ENCODE measurements at places on chromosomes 6 and 20.
A peak's percentile ranks its signal among the peaks of the same experiment; 100 is the strongest.

DNA sequence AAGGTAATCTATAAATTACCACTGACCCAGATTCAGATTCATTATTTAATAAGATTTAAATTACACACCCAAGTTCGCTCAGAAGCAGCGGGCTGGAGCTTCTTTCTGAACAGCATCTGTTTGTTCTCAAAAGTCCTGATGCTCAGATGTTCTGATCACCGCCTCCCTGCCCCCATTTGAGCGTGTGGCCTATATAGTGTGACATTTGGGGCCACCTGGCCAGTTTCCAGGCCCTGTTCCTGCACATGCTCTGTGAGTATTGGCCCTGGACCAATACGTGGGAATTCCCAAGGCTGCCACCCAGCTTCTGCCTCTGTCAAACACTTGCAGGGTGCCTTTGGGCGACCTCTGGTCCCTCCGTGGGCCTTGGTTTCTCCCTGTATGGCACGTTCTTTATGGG, 228.8 kb downstream of the TFAP2C start:
- no peak for DNase-seq

DNA sequence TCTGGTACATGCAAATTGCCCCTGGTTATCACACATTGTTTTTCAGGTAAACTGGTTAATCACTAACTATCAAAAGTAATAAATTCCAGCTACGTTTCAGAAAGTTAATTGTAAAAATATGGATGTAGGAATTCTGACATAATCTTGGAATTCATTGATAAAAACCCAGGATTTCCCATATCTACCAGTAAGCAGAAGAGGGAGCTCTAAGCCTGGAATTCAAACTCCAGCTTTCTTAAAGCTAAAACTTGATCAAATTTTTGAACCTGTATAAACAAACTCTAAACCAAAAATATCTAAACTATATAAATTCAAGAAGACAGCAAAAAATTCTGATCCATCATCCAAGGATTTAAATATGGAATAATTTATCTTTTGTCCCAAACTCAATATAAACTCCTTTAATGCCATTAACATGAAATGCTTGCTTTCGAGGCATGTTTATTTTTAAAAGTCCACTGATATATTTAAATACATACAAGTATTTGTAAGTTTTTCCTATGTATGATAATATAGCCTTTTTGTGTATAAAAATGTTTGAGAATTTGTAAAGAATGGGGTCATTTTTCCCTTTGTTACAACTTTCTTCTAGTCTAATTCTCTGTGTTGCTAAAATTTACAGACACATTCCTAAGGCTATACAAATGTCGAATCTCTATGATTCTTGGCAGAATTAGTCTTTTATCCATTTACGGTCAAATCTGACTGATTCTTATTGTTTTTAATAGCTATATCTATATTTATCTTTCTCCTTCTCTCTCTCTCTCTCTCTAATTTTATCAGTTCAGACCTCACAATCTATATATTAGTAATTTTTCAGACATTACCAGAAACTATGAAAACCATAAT, 91.4 kb upstream of the RNF217 start:
- DNase-seq = peak; percentile 55

GRCh38 chr20:11738852-11739251, 178.8 kb upstream of the BTBD3 start:
- no peak for DNase-seq

- DNase-seq = no peak
Measured at GRCh38 chr20:32663335-32664011, 10.3 kb downstream of the C20orf203 start.

- DNase-seq = no peak
Measured at GRCh38 chr6:128290221-128290620, 230.2 kb downstream of the PTPRK start.

GRCh38 chr6:92281571-92282076, 1137.7 kb downstream of the EPHA7 start:
- DNase-seq = no peak

DNA sequence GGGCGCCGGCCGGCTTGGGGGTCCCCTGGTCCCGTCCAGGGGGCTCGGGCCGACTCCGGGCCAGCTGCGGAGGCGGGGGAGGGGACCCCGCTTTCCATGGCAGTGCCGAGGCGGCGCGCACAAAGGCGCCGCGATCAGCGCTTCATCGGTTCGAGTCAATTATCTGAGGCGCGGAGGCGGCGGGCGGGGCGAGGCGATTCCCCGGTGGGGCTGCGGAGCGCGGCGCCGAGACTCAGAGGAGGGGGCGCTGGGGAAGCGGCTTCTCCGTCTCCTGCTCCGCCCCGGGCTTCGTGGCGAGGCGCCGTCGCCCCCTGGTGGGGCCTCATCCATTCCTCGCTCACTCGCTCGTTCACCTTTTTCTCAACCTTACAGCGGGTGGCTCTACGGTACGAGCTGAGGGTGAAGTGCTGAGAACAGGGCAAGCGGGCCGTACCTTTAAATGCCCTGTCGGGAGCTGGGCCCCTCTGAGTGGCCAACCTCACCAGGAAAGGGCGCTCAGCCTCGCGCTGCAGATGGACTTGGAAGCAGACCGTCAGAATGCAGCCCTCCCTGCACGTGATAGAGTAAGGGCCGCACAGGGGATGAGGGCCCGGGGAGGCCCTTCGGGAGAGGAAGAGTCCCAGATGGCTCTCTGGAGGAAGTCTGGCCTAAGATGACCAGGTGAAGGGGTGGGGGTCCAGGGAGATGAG, 39.9 kb downstream of the SLC52A3 start:
- DNase-seq = peak; percentile 58

- DNase-seq = no peak
Measured at GRCh38 chr20:40683221-40683893, 5.7 kb downstream of the MAFB start.

GRCh38 chr6:151402228-151402627, 10.9 kb upstream of the ZBTB2 start:
- no peak for DNase-seq

- no peak for DNase-seq
Measured at GRCh38 chr20:53157443-53158408, 185.6 kb downstream of the TSHZ2 start.

DNA sequence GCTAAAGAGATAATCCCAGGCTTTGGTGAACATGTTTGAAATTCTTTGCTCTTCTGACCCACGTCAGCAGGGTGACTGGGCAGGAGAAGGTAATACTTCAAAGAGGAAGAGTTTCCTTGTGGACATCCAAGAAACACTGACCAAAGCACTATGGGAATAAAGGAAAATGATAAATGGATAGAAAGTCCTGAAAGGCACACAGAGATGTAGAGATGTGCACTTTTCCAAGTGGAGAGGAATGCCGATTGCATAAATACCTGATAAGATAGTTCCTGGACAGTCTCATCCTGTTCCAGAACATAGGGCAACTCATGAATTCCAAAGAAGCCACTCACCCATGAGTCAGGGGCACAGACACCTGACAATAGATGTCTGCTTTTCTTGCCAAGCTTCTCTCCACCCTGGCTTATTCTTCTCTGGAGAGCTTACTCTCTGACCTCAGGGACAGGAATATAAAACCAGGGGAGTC, 191.3 kb upstream of the FOXA2 start:
- DNase-seq = no peak

DNA sequence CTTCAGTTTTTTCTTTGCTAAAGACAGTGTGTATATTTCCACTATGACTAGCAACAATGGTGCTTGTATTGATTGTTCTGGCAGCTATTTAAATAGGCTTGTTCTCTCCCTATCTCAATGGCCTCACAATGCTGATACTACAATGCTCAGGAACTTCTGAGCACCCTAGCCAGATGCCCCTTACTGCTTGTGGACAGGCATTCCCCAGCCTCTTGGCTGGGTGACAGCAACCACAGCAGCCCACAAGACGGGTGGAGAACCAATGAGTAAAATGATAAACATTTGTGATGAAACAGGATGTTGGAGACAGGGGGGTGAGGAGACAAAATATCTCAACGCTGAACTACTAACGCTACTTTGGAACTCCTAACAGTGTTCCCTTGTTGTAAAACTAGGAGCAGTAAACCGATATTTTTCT, 42.3 kb downstream of the HIVEP2 start:
- DNase-seq = no peak

DNA sequence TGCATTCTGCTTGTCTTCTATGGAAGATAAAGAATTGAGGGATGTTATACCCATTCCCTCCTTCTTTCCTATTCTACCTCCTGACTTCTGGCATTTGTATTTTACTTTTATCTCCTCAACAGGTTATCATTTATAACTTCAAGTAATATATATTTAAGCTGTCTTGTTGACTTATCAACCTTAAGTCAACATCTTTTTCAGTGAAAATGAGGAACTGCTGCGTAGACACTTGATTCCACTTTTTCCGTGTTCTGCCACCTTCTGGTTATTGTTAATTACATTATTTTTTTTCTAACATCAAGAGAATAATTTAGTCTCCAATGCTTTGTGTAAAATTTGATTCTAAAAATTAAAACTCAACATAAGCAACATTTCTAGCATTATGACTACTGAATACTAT, 107.5 kb downstream of the PRKN start:
- DNase-seq = no peak

- DNase-seq = no peak
Measured at GRCh38 chr20:46070215-46070900, 19.4 kb downstream of the NCOA5 start.

GRCh38 chr6:33147807-33148666, 44.2 kb downstream of the COL11A2 start:
- DNase-seq = peak; percentile 44

- no peak for DNase-seq
Measured at GRCh38 chr6:23097566-23097965, 528.2 kb downstream of the HDGFL1 start.

GRCh38 chr6:22134308-22134707, 162.5 kb downstream of the PRL start:
- DNase-seq = no peak

- no peak for DNase-seq
Measured at GRCh38 chr6:88321306-88321705, 155.2 kb upstream of the CNR1 start.

GRCh38 chr6:21554286-21554685, 39.3 kb upstream of the SOX4 start:
- DNase-seq = no peak

DNA sequence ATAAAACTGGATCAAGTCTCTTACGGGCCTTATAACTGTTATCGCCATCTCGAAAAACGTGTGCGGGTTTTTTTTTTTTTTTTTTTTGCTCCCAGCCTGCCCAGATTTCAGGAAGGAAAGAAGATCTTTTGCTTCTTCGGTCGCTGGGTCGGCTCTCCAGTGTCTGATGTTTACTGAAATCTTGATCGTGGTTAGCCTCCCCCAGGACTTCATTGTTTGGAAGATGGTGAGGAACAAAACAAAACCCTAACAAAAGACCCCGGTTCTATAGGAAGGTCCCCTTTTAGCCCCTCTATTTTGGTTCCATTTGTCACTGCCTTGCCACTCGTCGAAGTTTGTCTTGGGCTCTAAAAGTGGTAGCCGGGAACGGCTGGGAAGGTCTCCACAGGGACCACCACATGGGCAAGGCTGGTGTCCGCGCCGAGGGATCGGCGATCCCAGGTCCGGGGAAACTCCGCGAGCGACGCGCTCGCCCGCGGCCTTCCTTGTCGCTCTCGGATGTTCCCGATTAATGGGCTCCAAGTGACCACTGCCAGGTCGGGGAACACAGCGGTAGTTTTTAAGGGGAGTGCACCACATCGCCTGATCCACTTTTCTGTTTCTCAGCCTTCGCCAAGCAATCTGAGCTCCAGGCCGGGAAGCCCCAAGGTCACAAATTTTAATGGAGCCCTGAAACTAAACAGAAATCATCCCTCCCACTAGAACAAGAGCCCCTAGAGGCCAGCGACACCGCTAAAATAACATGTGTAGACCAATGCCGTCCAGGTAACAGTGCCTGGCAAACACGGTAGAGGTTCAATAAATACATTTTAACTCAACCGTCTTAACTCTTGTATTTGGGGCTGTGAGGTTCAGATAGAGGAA, 27.0 kb downstream of the TRIM27 start:
- peak; percentile 75 for DNase-seq

- DNase-seq = no peak
Measured at GRCh38 chr6:30548375-30548774, 7.9 kb downstream of the GNL1 start.

- DNase-seq = no peak
Measured at GRCh38 chr6:39060467-39061160, 12.0 kb downstream of the GLP1R start.

- no peak for DNase-seq
Measured at GRCh38 chr6:70394518-70395300, 18.6 kb upstream of the FAM135A start.

DNA sequence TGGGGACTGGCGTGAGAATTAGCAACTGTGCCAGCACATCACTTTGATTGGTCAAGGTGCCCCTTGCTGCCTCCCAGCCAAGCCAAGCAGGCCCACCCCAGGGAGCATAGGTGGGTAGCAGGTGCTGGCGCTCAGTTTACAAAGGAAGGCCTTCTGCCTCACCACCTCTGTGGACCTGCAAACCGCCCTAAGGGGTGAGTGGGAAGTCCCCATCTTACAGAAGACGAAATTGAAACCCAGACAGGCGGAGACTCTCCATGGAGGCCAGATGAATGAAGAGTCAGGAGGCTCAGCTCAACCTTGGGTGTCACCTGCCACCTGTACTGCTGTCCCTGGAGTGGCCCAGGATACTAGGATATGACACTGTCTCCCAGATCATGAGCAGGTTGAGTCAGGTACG, 21.5 kb upstream of the MAS1L start:
- no peak for DNase-seq

DNA sequence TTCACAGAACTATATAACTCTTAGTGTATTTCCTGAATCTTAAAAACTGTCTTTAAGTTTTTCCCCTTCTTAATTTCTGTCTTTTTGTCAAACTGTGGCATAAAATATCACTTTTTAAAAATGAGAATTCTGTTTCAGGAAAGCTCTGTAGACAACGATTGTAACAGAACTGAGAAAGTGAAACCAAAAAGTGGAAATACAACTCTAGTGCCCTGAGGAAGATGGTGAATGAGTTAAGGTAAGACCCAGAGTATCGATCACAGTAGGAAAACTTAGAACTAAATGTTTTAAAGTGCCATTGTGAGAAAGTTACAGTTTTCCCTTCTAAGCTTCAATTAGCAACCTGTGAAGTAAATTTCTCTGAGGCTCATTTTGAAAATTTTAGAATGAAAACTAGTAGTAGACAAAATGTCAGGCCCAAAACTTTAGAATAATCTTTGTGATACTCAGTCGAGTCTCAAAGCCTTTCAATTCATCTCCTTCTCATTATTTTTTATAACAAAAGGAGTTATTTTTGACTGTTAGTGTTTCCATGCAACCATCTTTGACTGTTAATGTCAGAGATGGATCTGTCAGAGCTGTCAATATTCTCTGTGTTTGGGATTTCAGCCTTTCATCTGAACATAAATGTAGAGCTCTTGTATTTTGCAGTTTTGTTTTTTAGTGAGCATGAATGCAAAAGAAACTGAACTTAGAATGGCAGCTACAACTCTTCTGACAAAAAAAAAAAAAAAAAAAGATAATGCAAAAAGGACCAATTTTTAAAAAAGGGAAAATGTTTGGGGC, 19.0 kb upstream of the TRDN start:
- no peak for DNase-seq

DNA sequence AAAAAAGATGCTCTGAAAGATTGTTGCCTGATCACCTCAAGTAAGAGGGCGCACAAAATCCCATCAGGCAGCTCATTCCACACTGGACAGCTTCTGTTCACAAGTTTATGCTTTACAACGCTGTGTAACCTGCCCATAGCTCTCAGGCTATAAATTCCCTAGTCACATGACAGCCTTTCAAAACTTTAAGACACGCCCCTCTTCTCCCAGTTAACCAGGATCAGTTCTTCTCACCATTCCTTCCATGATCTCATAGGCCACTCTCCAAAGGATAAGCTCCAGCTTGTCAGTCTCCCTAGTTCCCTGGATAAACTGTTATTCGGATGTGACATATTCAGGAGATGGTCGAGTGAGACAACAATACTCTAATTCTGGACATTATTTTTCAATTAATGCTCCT, 15.0 kb downstream of the ADNP start:
- DNase-seq = no peak

Measured in NCI-H1105 treated with DMSO at 0.1 percent for 48 hours (cell line).